ENCODE measurements at places on chromosomes 4 and X.

- DNase-seq: no peak
These were observed 38.1 kb upstream of the ARSH start for GRCh38 chrX:2967998-2968909.

- no peak for DNase-seq
These were observed 207.9 kb downstream of the HS6ST2 start for GRCh38 chrX:132750331-132751062.

DNA sequence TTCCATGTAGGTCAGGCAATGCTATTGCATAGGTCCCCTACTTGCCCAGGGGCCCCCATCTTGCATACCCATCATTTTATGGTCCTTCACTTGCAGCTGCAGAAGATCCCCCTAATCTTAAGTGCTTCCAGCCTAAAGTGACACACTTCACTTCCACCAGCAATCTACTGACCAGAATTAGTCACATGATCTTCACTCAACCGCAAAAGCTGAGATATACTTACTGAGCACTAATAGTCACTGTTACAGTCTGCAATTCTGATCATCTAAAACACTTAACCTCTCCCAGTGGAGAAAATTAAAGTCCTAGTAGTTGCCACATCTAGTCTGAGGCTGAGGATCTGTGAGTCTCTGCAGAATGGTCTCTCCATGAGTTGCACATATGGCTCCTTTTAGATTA is 82.1 kb downstream of the AREG start:
- DNase-seq: no peak

DNA sequence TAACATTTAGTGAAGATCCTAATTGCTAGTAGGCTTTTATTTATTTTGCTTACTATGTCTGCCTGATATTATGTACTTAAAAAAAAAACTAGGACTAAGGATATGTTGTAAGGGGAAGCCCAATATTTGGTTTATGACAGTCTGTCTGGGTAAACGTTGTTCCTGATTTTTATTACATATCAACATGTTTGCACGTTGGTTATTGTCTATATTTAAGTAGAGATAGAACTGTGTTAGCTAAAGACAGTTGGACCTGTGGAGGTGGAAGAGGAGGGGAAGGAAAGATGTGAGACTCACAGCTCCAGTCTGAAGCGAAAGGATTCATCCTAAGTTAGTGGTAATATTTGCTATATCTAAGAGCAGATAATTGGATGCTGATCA is 90.3 kb downstream of the TMEM131L start:
- no peak for DNase-seq

- DNase-seq: no peak
These were observed 3.1 kb downstream of the PI4K2B start for GRCh38 chr4:25236971-25237370.

DNA sequence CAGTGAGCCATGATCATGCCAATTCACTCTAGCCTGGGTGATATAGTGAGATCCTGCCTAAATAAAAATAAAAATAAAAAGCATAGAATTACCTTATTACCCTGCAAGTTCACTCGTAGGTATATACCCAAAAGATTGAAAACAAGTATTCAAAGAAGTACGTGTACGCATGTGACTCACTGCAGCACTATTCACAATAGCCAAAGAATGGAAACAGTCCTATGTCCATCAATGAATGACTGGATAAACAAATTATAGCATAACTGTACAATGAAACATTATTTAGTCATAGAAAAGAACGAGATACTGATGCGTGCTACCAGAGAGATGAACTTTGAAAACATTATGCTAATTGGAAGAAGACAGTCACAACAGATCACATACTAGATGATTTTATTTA is 204.6 kb upstream of the DIAPH2 start:
- no peak for DNase-seq

- DNase-seq: no peak
These were observed 630.1 kb upstream of the EPHA5 start for GRCh38 chr4:66300336-66300934.

DNA sequence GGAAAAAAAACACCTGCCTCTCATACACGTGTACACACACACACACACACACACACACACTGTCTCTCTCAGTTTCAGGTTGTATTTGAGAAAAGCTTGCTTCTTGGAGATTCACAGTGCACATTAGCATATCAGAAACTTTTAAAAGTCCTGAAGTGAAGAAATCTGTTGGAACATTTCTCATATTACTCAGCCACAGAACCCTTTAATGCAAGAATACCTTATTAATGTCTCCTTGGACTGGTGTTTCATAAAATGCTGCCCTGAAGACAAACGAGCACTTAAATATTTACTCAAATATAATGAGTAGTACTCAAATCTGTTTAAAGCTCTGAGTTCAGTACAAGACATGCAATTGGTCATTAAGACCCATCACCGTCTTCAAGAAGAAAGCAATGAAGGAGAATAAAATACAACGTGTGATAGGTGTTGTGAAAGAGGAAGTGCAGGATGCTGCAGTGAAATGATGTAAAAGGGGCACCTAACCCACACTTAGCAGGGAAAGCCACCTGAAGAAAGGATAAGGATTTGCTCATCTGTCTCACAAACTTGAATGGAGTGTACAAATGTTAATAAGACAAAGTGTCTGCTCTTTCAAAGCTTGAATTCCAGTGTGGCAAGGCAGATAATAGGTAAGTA is 57.0 kb downstream of the DCLK2 start:
- DNase-seq: no peak

DNA sequence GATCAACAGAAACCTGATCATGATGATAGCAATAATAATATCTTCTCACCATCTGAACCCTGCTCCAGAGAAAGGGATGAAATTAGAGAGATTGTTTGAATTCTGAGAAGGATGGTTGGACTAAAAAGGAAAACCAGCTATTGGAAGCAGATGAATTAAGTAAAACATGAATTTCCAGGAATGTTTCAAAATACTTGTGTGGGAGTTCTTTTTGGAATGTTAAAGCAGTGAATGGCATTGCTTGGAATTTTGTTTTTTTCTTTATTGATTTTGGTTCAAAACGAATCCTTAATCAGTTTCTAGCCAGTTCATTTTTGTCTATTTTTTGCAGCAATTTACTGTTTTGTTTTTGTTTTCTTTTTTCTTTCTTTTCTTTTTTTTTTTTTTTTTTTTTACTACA is 150.3 kb downstream of the NHS start:
- no peak for DNase-seq

- DNase-seq: no peak
These were observed 3.0 kb downstream of the RPL10 start for GRCh38 chrX:154401045-154401799.

GRCh38 chr4:2689825-2690700 is 66.1 kb downstream of the TNIP2 start:
- no peak for DNase-seq

DNA sequence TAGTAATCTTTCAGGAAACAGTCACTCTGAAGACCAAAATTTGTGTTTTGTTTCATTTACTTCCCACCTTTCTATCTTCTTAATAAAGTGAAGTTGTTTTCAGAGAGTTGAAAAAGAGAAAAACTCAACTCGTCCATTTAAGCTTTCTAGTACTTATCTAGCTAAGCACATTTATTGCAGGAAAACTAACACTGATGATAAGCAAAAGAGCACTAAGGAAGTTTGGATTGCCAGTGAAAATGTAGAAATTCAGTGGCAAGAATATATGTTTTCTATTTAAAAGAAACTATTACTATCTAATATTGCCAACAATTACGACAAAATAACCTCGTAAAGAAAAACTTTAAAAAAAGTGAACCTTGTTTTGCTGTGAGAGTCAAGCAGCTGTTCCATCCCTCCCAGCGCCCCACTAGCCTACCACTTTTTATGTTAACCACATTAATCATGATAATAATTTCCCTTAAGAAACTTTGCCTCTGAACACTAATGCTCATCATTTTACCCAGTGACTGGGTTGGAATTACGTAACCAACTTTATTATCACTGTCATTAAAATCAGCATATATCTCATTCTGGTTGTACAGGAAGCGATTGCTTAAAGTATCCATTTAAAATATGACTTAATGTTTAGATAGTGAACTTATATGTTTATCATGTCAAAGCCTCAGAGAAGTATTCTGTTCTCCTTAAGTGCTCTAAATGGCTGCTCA is 24.8 kb downstream of the SPRY1 start:
- DNase-seq: no peak

- DNase-seq: no peak
These were observed 867.8 kb downstream of the CCSER1 start for GRCh38 chr4:90994851-90995574.

GRCh38 chr4:84110040-84110439 is 389.1 kb downstream of the NKX6-1 start:
- no peak for DNase-seq

DNA sequence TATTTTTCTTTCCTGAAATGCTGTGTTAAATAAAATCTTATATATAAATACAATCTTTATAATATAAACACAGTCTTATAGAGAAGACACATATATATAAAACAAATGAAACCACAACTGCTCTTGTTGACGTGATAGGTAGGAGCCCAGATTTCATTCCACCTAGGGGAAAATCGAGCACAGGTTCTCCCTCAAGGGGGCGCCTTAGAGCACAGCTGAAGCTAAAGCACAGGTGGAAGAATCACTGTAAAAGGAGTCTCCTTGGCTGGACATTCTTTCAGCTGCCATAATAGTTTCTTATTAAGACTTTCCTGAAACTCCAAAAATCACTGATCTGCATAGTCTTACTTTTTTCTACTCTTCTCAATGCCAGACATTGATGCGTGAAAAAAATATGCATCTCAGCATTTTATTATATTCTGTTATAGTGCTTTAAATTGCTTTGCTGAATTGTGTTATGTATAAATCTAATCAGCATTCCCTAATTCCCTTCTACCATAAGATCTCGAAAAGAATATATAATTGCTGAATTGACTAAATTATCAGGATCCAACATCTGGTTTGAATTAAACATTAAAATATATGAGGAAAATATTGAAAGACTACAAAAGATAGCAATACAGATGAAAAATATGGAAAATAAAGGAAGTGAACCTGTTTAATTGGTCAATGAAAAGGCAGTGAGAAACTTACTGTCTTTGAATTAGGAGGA is 25.5 kb upstream of the RXFP1 start:
- peak; percentile 7 for DNase-seq

- peak; percentile 2 for DNase-seq
These were observed 74.8 kb upstream of the PASD1 start for GRCh38 chrX:151488677-151489076.

GRCh38 chr4:185916683-185917082 is 104.7 kb upstream of the SORBS2 start:
- no peak for DNase-seq

GRCh38 chrX:91039777-91040176 is 394.9 kb upstream of the PABPC5 start:
- DNase-seq: no peak

DNA sequence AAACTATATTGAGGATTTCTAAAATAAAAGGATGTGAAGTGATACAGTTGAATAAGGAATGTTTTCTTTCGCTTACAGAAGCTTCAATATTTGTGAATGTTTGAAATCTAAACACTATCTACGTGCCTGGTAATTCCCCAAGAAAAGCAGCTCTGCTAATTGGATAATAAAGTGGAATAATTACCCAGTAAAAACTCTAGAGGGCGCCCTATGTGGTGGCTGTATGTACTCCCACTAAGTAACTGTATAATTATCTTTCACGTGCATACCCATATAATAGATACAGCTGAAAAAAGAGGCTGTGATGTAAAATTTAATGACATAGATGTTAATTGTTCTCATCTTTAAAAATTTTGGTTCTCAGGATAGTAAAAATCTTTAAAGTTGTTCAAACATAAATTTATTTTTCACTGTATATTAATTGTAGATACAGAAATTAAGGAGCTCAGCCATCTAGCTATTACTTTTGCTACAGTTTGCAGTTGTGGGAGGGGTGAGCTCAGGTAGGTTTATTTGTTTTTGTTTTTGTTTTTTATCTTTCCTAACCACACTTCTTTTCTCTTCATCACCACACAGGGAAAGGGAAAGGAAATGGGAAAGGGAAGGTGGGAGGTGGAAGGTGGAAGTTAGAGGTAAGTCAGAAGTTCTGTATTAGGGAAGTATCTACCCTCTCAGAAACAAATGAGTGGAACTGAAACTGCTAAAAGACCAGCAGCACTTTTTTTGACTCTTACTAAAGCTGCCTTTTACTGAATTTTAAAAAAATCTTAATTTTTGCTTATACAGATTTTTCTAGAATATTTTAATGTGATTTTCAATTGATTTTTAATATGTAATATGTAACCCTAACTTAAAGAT is 151.7 kb upstream of the RPS6KA6 start:
- DNase-seq: no peak

DNA sequence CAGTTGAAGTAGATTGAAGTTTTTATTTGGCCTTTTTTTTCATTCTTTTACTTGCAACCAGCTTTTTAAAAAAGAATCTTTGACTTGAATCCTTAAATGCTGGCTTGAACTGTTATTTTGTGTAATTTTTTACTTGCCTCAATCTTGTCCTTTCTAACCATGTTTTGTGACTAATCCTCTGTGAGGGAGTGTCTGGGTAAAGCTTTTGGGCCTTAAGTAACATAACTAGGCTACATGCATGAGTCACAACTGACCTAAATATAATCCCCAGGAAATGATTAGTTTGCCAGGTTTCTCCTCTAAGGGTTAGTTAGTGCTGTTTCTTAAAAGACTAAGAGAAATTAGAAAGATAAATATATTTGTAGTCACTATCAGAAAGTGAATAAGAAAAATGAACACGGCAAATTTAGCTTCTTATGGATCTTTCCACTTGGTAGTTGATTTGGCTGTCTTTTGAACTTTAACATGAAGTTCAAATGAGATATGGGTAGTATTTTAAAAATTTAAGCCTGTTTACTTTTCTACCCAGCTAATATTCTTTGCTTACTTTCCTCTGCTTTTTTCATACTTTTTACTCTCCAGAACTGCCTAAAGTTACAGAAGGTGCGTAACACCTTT is 13.0 kb downstream of the EXOC1 start:
- DNase-seq: no peak

GRCh38 chr4:158255727-158256324 is 45.5 kb downstream of the TMEM144 start:
- peak; percentile 6 for DNase-seq

GRCh38 chr4:104486716-104487504 is 7.8 kb downstream of the CXXC4 start:
- DNase-seq: no peak

DNA sequence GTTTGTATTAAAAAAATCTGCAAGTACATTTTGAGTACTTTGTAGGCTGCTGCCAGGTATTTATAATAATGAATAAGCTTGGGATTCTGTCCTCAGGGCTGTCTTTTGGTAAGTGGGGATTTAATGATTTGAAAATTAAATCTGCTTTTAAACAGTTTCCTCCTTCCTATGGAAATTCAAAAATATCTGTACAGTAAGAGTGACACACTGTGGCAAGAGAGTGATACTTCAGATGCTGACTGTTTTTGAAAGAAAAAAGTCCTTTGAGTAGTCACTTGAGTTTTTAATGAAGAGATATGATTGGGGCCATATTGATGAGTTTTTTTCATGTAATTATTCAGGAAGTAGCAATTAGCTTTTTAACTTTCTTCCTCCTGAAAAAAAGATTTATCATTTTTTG is 49.2 kb downstream of the SMARCAD1 start:
- no peak for DNase-seq

DNA sequence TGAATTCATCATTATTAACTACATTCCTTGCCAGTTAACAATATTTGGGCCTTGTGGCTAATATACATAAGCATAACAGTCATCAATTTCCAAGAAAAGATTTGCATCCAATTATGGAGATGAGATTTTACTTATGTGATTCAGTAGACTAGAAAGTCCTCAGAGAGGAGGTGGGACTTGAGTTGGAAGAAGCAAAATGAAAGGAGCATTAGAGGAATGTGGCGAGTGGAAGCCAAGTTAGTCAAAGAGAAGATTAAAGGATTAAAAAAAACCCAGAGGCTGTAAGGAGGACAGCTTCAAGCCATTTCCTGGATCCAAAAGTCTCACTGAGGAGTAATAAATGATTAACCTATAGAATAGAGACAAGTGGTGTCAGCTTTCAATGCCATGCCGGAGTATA is 1099.4 kb upstream of the IGFBP7 start:
- DNase-seq: no peak

GRCh38 chrX:78327370-78328086 is at the start of gene CYSLTR1:
Gene CYSLTR1 (minus strand): TSS chrX:78327611. CDS start chrX:78273746, 53,865 bp downstream.
- DNase-seq: no peak
